ENCODE measurements at places on chromosomes 4 and X.

DNA sequence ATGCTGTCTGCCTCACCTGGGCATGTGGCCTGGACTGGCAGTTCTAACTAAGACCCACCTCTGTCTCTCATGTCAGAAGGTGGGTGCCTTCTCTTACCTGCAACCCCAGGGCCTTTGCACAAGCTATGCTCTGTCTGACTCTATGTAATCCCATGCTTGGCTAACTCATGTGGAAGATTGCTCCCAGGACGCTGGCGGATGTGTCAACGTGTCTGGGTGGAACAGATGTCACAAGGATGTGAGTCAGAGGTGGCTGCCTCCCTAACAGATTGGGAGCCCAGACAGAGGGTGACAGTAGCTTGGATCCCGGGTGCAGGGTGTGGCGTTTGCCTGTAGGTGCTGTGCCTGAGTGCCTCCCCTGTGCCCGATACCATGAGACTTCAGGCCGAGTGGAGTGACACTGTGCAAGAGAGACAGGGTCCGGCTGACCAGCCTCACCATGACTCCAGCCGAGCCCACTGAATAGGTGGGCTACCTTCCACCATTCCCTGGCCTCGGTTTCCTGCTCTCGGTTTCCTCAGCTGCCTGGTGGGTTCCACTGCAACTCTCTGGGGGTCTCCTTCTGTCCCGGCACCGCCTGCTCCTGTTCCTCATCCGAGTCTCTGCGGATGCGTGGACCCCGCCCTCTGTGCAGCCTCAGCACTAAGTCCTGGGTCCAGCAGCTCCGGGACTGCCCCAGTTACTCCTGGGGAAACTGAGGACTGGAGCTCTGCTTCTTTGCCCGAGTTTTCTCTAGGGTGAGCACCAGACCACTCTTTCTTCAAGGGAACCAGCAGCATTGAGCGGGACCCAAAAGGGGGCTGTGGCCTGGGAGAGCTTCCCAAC is 11.0 kb downstream of the SH3BP2 start:
- DNase-seq: no peak

DNA sequence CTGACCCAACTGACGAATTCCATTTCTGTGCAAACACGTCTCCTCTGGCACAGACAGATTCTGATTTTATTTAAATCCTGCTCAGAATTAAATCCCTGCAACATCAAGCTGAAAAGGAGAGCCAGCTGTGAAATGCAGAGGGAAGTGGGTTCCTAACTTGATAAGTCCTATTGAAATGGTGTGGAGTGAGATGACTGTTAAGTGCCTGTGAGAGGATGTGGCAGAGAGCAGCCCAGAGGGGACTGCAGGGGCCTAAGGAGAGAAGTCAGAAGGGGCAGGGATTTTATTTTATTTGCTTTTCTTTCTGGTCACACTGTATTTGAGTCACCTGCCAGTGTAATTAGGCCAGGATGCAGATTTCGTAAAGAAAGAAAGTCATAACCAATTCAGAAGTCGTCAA is 277.4 kb downstream of the NKX6-1 start:
- DNase-seq: no peak

DNA sequence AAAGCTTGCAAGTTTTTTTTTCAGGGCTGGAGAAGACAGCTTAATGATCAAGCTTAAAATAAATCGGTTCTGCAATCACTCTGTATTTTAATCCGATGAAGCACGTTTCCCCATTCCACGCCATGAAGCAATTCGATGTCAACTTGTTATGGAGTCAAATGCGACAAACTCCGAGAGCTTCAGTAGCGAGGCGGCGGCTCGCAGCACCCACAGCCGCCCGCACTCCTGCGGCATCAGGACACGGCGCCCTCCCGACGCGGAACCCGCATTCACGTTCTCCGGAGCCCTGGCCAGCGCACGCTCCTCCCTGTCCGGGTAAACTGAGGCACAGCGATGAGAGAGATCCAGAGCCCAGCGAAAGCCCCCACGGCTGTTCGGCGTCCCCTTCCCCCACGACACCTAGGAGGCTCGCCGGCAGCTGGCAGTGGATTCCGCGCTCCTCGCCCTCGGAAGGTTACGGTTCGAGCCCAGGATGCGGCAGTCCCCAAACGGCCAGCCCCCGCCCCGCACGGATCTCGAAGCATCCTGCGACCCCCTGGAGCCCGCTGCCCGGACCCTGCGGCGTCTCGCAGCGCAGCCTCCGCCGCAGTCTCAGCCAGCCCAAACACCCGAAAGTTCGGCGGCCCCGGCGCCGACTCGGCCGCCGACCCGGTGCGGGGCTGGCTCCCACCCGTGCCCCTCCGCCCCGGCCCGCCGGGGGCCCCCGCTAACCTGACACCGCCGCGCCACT is 507 bp downstream of the MFAP3L start:
- DNase-seq: peak; percentile 48

GRCh38 chr4:33882246-33882990 is 2361.9 kb downstream of the ARAP2 start:
- DNase-seq: no peak

- no peak for DNase-seq
These were observed 307 bp downstream of the ATG4A start for GRCh38 chrX:108091878-108092291.

DNA sequence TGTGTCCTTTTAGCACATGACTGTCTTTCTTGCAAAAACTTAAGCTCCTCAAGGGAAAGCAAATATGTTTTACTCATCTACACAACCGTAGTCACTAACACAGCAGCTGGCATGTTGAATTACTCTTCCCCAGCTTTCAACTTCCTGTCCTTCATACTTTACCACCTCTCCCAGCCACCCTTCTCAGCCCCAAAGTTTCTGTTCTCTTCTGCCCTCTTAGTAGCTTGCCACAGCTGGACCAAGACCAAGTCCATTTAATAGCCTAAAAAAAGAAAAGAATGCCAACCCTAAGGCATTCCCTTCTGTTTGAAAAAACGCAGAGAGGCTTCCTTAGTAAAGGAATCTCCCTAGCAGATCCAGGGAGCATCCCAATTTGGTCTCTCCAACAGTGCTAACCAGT is 36.8 kb downstream of the SRPX2 start:
- DNase-seq: no peak

DNA sequence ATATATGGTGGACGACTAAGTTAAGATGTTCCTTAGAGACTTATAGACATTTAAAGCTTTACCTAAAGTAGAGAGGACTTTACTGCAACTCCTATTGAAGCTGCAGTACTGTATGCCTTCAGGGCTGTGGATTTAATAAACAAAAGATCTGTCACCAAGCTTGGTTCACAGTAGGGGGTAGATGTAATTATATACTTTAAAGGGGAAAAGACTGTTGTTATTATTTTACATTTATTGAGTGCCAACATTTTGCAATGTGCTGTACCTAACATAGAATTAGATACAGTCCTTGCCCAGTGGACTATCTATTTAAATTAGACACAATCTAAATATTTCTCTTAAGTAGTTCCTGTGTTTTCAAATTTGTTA is 67.2 kb downstream of the SLIT2 start:
- DNase-seq: no peak

DNA sequence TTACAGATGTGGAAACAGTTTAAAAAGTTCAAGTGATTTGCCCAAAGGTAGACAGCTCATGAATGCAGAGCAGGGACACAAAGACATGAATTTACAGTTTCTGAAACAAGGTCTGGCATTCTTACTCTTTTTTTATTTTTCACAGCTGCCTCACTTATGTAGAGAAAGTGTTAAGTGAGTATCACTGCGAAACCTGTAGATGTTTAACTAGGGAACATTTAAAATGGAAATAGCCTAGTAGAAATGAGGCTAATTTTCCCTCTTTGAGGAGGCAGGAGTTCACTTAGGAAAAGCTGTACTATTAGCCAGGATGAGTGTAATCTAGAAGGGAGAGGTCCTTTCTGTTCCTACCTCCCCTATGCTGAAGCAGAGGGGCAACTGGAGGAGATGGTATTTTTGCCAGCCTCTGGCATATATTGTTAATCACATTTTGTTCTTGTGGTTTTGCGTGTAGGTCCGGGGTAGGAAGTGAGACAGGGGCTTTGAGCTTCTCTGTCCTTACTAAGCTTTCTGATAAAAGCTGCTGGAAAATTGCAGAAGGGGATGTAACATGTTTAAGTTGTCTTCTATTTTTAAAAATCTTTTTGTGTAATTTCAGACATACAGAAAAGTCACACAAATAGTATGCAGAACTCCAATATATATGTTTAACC is 492.8 kb upstream of the NR3C2 start:
- no peak for DNase-seq

DNA sequence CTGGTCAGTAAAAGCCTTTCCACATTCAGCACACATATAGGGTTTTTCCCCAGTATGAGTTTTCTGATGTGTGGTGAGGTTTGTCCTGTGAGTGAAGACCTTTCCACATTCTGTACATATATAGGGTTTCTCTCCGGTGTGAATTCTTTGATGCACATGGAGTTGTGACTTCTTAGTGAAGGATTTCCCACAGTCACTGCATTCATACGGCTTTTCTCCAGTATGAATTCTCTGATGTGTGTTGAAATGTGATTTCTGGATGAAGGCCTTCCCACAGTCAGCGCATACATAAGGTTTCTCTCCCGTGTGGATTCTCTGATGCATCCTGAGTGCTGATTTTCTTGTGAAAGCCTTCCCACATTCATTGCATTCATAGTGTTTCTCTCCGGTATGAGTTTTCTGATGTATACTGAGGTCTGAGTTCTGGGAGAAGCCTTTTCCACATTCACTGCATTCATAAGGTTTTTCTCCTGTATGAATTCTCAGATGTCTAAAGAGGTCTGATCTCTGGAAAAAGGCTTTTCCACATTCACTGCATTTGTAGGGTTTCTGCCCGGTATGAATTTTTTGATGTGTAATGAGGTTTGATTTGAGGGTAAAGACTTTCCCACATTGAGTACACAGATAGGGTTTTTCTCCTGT is 34.7 kb downstream of the ZNF41 start:
- DNase-seq: no peak

GRCh38 chr4:88517825-88518224 is 5.8 kb downstream of the PYURF start:
- no peak for DNase-seq

- DNase-seq: no peak
These were observed 10.3 kb downstream of the USP46 start for GRCh38 chr4:52648836-52649235.

DNA sequence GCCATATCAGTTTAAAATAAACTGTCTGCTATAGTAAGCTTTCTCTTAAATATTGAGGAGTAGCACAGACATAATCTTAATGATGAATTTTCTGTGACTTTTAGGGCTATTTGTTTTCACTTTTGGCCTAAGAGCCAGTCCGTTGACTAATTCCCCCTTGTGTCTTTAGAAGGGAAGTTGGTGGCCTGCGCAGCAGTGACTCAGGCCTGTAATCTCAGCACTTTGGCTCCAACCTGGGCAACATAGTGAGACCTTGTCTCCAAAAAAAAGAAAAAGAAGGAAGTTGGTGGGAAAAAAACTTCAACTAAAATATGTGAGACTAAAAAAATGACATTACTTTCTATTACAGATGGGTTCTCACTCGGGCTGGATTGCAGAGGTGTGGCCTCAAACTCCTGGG is 3.4 kb downstream of the NCAPG start:
- no peak for DNase-seq

DNA sequence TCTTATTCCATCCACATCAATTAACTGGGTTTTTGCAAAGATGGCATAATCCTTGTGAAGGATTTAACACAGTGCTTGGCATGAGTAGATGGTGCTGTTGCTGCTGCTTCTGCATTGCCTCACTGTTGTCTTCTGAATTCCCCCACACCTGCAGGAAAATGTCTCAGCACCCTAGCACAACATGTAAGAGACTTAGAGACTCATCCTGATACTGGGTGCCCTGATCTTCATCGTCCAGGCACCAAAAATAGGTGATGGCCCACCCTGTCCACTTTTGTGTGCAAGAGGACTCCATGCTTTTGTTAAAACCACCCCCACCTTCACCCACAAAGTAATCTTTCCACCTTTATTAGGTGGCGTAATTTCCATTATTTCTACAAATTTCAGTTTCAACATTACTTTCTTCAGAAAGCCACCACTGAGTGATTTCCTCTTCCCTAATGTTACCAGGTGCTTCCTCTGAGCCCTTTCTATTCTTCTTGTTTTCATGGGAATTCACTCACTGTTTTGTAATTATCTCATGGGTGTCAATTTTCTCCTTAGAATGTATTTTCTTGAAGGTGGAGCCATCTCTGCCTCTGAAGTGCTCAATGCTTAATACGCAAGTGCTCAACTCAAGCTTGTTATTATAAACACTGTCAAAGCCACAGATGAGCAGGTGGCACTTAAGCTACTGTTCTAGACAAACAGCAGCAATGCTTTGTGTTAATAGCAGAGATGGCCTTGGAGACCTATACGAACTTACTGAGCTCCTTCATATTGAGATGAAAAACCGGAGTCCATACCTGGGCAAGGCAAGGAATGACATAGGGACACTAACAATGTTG is 89.5 kb downstream of the HS3ST1 start:
- no peak for DNase-seq

DNA sequence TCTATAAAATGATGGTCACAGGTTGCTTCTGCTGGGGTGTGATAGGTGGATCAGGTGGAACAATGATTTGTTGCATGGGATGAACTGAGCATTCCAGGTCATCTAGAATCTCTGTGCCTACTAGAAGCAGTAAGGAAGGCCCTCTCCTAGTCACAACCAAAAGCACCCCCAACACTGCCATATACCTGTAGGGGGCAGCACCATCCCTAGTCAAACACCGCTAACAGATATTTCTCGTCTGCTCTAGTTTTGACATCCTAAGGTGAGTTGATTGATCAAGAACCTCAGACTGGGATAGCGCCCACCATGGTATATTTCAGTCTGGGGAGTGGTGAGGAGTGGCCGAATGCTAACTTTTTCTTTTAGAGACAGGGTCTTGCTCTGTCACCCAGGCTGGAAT is 160.2 kb downstream of the NHS start:
- DNase-seq: no peak

DNA sequence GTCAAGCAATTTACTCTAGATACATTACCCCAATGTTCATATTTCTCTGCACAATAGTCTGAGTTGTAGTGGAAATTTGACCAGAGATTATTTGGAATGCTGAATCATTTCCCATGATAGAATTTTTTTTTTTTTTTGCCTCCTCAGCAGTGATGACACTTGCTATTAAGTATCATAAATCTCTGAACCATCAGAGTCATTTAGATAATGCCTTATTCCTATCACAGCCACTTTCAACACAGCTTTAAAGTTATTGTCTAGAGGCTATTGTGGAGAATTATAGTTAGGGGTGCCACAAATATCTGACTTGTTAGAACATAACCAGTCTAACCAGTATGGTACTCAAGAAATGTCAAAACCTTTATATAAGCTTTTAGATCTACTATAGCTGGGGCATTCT is 79.8 kb downstream of the LCORL start:
- no peak for DNase-seq

GRCh38 chr4:114400531-114400930 is 198.1 kb upstream of the UGT8 start:
- no peak for DNase-seq

DNA sequence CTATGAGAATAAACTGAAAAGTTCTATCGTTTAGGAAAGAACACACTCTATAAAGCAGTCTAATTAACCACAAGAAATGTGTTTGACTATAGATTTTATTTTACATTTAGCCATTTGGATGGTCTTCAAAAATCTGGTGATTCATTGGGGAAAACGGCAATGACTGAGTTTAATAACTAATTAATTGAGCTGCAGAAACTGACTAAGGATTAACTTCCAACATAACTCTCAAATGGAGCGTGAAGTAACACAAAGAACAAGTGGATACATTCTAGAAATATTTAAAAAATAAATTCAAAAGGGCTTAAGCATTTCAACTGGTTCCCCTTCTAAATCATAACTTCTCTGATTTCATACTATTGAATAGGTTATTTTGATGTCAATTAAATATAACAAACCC is 1582.4 kb downstream of the PCDH18 start:
- DNase-seq: no peak

GRCh38 chr4:105474099-105474518 is 247 bp upstream of the PPA2 start:
- DNase-seq: peak; percentile 92
